ENCODE measurements at places on chromosomes 5 and 9. TPM values are rescaled to one million over a fixed set of nuclear protein-coding genes. Genes with fewer than 3 reads are reported as not detected.

CORO2A gene
- total RNA-seq: 3.3 TPM

PCAT7 gene
- not detected for total RNA-seq

- DNase-seq: no peak
Observed at GRCh38 chr9:16102154-16102553, 549.3 kb downstream of the CCDC171 start.

DNA sequence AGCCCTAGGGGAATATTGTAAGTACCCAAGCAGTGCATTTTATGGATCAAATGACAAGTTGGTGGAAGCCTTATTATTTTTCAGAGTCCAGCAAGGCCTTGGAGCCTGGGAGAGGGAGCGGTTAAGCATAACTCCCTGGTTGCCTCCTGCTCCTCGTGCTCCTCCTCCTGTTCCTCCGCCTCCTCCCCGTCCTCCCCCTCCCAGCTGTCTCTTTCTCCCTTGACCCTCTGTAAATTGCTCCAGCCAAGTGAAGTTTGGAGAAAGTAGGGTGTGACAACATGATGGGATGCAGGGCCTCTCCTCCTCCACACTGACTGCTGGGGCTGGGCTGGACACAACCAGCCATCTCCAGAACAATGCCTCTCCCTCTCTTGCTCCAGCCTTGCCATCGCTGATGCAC, 586.9 kb downstream of the CCDC171 start:
- DNase-seq: no peak

DNA sequence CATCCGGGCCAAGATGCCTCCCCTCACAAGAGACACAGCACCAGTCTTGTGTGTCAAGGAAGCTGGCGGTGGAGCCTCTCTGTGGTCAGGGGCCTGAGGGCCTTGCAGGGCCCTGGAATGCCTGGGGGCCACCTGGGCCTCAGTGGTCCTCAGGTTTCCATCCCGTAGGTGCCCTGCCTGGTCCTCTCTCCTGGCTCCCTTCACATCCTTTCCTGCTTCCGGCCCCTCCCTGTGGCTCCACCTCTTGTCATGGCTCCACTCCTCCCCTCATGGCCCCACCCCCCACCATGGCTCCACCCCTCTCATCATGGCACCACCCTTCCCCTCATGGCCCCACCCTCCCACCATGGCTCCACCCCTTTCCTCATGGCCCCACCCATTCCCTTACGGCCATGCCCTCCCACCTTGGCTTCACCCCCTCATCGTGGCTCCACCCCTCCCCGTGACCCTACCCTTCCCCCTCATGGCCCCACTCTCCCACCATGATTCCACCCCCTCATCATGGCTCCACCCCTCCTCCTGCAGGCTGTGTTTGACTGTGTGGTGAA, 175.8 kb downstream of the CACNA1B start:
- no peak for DNase-seq

Measured in tibial nerve (tissue), 4 donors.